RCC 7860 (cell line): ENCODE measurements at places on chromosomes 16 and 17.

GRCh38 chr17:57625957-57626356 lies 119.1 kb downstream of the CCDC182 start:
- DNase-seq: no peak

DNA sequence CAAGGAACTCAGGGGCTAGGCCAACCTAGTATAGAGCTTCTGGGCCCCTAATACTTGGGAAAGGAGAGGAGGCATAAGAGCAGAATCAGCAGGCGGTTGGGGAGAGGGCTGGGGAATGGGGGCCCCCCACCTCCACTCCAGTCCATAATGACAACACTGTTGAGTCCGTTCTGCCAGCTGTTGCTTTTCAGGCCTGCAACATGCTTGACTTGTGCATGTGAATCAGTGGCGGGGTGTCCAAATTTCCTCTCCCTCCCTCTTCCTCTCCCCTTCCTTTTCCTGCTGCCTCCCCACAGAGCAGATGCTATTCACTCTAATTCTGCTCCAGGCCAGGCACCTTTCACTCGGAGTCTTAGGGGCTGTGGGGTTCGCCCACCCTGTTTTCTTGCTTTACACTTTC lies 31.7 kb downstream of the SGSM2 start:
- DNase-seq: no peak

DNA sequence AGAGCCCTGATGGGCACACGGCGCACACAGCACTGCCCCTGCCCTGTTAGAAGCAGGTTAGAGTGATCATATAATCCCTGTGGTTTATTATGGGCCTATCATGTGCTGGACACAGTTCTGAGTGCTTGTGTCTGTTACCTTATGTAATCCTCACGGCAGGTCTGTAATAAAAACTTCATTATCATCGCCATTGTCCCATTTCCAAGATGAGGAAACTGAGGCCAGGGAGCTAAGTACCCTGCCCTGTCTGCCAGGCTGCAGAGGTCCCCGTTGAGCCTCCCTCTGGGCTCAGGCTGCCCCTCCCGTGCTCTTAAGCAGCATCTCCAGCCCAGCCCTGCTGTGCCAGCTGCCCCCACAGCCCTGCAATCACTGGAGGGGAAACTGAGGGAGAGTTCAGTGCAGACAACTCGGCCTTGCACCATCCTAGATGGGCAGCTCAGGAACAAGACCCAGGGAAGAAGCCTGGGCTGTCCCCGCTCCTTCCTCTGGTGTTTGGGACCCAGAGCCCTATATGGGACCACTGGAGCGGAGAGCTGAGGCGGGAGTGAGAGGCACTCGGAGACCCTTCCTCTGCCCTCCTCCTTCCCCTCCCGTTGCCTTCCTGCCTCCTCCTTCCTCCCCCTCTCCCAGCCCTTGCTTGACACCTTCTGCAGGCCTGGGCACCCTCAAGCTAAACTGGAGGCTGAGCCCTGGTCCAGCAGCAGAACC lies 42.0 kb downstream of the WNT3 start:
- DNase-seq: no peak

DNA sequence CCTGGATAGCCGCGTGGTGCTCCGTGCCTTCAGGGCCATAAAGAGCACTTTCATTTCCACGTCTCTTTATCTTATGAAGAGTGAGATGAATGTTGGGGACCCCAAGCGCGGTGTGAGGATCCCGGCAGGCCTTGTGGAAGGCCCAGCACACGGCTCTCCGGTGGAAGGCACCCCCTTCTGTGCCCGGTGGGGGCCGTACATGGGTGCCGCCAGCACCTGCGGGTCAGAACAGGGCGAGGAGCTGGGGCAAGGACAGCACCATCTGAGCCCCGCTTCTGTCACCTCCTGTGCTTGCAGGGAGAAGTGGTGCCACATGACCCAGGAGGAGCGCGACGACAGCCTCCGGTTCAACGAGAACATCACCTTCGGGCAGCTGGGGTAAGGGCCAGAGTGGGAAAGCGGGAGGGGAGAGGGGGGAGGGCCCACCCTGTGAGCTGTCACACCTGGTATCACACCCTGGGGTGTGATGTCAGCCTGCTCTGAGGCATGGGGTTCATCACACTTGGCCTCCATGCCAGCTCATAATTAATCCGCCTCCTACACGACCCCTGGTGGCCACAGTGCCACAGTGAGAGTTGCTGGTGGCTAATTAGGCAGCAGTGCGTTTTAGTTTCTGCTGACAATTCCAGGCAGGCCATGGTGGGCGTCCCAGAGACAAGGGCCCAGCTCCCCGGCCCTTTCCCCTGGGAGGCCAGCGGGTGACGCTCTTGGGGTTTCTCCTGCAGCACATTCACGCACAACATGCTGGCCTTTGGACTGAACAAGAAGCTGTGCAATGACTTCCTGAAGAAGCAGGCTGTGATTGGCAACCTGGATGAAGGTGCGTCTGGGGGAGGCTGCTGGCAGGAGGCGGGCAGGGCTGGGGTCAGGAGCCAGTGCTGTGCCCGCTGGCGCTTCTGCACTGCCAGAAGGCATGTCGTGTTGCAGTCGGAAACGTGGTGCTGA lies 25.7 kb downstream of the CIBAR2 start:
- DNase-seq: peak; percentile 55

GRCh38 chr17:21029036-21029435 lies 13.8 kb downstream of the USP22 start:
- no peak for DNase-seq

- DNase-seq: no peak
Observed at GRCh38 chr17:2414446-2415064, 13.7 kb upstream of the MNT start.

DNA sequence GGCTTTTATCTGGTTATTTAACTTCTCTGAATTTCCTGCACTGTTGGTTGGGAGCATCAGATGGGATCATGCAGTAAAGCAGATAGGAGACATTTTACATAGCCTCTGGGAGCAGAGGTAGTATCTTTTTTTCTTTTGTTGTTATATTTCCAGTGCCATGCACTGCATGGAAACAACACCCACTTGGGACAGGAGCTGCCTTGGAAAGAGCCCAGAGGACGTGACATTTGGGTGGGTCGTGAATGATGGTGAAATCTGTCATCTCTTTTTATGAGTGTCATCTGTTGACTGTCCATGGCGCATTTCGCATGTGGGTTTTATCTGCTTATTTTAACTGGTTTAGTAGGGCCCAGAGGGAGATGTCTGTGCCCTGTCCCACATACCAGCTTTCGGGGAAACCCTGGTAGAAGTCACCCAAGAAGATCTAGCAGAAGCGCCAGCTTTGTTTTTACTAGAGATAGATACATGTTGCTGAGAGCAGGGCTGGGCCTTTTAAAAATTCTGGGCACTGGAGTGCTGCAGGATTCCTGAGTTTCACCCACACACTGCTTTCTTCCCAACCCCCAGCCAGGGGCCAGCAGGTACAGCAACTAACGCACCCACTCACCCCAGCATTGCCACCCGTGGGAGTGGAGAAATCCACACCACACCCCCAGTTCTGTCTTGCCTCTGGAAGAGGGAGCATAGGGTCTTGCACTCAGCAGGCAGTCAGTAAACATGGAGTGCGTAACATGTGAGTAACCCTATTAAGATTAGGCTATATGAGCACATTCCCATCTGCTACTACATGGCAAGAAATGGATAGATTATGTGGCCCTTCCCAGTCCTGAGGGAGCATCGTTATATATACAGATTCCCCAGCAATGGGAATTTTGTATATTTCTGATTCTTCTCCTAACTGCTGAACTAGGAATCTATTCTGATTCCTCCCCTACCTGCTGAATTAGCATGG lies 8.4 kb upstream of the TERF2 start:
- no peak for DNase-seq

- DNase-seq: no peak
Observed at GRCh38 chr17:18187226-18187625, 3.6 kb downstream of the ALKBH5 start.

GRCh38 chr17:10792151-10792550 lies 11.7 kb downstream of the TMEM238L start:
- DNase-seq: no peak

GRCh38 chr17:10193632-10194031 lies 4.8 kb downstream of the GAS7 start:
- no peak for DNase-seq
